ENCODE measurements at places on chromosomes 16 and 17.

DNA sequence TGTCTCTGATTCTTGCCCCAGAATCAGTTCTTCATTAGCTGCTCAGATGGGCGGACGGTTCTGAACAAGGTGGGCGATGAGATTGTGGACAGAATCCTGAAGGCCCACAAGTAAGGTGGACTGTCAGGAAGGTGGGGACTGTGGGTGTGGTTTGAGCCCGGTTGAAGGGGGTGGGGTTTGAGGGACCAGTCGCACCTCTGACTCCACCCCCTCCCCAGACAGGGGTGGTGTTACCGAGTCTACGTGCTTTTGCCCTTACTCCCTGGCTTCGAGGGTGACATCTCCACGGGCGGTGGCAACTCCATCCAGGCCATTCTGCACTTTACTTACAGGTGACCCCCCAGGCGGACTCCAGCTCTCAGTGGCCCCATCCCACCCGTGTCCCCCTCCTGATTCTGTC lies 11.3 kb downstream of the PLD2 start:
- DNase-seq: no peak

DNA sequence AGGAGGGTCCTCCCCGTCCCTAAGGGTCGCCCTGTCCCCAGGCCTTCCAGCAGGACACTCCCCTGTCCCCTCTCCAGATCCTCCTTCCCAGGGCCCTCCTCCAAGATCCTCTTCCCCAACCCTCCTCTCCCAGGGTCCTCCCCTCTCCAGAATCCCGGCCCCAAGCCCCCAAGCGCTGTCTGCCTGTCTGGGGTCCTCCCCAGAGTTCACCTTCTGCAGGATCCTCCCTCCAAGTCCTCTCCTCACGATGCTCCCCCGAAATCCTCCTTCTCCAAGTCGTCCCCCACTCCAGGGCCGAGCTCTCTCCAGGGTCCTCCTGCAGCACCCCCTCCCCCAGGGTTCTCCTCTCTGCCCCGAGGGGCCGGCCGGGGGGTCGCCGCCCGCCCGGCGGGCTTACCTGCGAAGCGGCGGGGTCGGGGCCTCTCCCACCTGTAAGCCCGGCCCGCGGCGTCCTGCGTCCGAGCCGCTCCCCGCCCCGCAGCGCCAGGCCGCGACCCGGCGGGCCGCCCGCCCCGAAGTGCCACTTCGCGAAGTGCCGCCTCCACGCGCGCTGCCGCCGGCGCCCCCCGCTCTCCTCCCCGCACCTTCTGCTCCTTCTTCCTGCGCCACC lies 678 bp upstream of the BAIAP2 start:
- DNase-seq: no peak

DNA sequence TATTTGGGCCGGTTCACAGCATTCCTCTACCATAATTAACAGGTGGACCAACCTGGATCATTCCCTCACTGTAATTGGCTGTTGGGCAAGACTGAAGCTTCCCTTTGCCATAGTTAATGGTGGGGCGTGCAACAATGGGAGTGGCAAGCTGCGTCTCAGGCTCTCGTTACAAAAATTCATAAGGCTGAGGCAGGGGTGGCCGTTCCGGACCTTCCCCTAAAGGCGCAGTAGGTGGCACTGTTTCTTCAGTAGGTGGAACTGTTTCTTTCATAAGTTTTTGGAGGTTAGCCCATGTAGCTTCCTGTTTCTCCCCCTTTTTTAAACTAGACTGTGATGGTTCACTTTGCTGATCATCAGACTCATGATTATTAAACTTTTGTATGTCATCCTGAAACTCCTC lies 17.0 kb upstream of the TMC5 start:
- DNase-seq: no peak

DNA sequence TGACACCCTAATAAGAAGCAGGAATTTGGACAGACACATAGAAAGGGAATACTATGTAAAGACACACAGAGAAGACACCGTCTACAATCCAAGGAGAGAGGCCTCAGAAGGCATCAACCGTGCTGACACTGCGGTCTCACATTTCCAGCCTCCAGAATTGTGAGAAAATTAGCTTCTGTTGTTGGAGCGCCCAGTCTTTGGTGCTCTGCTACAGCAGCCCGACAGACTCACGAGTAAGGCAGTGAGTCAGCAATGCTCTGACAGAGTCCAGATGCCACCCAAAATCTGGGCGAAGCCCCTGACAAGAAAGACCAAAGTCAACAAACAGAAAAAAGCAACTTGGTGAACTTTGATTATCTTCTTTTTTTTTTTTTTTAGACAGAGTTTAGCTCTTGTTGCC lies 32.5 kb upstream of the RAI1 start:
- no peak for DNase-seq

DNA sequence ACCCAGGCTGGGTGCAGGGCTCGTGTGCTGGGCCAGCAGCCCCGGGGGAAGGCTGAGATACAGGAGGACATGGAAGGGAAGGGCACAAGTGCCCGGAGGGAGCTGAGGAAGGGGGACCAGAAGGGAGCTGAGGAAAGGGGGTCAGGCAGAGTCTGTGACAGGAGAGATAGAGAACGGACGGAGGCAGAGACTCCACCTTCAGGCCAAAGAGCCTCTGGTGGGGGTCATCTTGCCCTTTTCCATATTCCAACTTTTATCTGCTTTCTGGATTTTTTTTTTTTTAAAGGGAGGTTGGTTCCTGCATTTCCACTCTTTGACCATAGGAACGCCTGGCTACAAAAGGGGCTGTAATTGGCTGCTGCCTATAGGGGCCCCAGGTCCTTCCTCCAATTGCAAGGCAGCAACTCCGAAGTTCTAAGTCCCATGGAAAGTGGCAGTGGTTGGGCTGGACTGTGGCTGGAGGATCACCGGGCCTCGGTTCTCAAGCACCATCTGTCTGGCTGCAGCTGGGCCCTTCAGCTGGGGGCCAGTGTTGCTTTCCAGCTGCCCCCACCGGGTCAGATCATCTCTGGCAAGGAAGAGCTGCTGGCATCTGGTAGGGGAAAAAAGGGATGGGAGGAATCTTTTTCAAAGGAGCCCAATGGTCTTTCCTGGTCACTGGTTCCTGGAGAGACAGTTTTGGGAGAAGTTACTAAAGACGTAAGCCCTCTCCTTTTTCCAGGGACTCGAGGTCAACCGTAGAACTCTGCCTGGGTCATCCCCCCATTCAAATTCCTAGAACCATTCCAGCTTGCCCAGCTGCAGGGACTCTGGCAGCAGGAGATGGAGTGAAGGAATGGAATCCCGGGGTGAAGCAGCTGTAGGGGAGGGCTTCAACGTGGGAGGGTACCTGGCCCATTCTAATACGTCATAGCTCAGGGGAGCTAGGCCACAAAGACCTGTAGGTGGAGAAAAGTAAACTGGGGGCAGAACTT lies 13.1 kb upstream of the MRPS23 start:
- DNase-seq: no peak
